ENCODE measurements at places on chromosomes 2 and 18.

DNA sequence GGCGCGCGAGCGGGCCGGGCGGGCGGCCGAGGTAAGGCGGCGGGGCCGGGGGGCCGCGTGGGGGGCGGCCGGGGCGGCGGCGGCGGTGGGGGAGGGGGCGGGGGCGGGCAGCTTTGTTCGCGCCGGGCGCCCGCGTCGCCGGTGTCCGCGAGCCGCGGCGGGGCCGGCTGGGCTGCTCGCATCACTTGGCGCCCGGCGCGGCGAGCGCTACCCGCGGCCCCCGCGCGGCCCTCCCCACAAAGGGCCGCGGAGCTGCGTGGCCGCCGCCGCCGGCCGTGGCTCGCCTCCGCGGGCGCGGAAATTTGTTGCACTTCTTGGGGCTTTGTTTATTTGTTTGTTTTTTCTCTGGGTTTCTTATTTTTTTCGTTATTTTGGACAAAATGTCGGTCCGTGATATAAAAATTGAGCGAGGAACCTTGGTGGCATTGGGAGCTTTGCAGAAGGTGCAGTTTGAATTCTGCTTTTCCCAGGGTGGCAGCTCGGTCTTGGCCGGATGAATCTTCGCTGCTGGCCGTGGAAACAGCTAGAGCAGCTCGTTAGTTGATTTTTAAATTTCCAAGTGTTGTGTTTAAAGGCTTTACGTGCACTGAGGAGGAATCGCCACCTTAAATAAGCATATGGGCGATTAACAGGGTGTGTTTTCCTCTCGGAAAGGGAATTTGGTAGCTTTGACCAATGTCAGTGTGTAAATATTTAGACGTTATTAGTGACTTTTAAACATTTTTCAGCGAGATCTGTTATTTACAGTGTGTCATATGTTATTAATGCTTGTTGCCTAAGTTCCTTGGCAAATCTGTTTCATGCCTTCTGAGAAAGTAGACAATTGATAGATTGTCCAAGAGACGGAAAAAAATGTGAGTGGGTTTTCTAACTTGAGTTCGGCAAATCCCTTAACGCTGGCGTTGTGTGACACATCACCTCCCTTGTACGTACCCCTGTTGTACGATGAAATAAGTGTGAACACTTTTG, 822 bp downstream of the UBE2E3 start:
- peaks cover 33% of the 10 kb centered on the region for H3K27me3 ChIP-seq
- H3K36me3 ChIP-seq: peaks cover 13% of the 10 kb centered on the region
- peaks cover 38% of the 10 kb centered on the region for H3K4me1 ChIP-seq
- H3K4me3 ChIP-seq: peak overlapping the region; percentile 99
- peak overlapping the region; percentile 95 for H3K27ac ChIP-seq

- DNase-seq: no peak
- no peaks in the 10 kb centered on the region for H3K27me3 ChIP-seq
- no peaks in the 10 kb centered on the region for H3K36me3 ChIP-seq
- no peak overlapping the region for H3K4me3 ChIP-seq
- H3K27ac ChIP-seq: no peak overlapping the region
- no peaks in the 10 kb centered on the region for H3K4me1 ChIP-seq
Measured at GRCh38 chr2:1483551-1483950, 70.3 kb downstream of the TPO start.

DNA sequence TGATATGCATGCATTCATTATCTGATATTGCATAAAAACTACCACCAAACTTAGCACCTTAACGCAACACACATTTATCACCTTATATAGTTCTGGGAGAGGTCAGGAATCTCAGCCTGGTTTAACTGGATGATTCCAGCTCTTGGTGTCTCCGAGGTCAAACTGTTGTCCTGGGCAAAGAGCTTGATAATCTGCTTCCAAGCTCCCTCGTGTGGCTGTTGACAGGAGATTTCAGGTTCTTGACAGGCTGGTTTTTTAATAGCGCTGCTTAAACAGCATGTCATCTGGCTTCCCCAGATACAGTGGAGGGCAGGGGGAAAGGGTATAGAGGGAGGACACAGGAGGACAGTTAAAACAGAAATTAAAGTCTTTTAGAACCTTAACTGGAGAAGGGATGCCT, 785.0 kb downstream of the CNTNAP5 start:
- DNase-seq: no peak
- no peaks in the 10 kb centered on the region for H3K36me3 ChIP-seq
- no peak overlapping the region for H3K4me3 ChIP-seq
- H3K27me3 ChIP-seq: no peaks in the 10 kb centered on the region
- no peak overlapping the region for H3K27ac ChIP-seq
- H3K4me1 ChIP-seq: no peaks in the 10 kb centered on the region

GRCh38 chr2:181771356-181771755, 91.0 kb upstream of the NEUROD1 start:
- no peak for DNase-seq
- H3K27ac ChIP-seq: no peak overlapping the region
- no peaks in the 10 kb centered on the region for H3K36me3 ChIP-seq
- H3K27me3 ChIP-seq: peaks cover 9% of the 10 kb centered on the region
- no peak overlapping the region for H3K4me3 ChIP-seq
- H3K4me1 ChIP-seq: peaks cover 9% of the 10 kb centered on the region

GRCh38 chr2:38697116-38697840, 31.4 kb downstream of the GALM start:
- peaks cover 52% of the 10 kb centered on the region for H3K36me3 ChIP-seq
- H3K4me3 ChIP-seq: peak overlapping the region; percentile 40
- peaks cover 63% of the 10 kb centered on the region for H3K4me1 ChIP-seq

DNA sequence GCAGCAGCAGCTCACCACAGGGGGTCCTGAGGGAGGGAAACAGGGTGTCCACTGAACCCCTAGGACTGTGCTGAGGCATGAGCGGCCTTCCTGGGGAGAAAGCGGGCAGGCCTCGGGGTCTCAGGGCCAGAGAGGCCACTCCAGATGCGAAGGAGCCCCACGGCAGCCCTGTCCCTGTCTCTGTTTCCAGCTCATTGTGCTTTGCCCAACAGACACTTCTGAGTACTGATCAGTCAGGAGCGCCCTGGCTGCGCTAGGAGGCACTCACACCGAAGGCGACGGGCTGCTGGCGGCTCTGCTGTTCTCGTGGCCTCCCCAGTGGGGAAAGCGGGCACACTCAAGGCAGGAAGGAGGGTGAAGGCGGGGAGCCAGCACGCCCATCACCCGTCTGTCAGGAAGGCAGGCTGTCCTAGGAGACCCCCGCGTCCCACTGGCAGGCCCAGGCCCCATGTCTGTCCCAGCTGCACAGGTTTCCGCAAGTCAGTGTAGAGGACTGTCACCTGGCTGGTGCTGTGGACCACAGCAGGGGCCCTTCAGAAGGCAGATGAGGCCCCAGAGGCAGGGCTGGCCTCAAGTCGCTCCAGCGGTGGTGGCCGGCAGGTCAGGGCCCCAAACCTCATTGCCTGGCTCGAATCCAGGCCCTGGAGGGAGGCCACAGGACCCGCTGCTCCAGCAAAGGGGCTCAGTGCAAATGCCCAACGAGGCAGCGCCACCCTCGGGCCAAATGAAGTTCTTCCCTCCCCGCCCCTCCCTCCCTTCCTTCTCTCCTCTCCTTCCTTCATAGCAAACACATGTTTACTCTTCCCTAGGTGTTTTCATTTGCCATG, 6.8 kb downstream of the ESPNL start:
- H3K4me3 ChIP-seq: no peak overlapping the region
- peaks cover 5% of the 10 kb centered on the region for H3K4me1 ChIP-seq
- no peaks in the 10 kb centered on the region for H3K36me3 ChIP-seq
- no peak for DNase-seq
- H3K27ac ChIP-seq: no peak overlapping the region
- H3K27me3 ChIP-seq: no peaks in the 10 kb centered on the region

GRCh38 chr2:216170076-216170763, 61.1 kb downstream of the XRCC5 start:
- no peak overlapping the region for H3K27ac ChIP-seq
- no peak overlapping the region for H3K4me3 ChIP-seq
- H3K27me3 ChIP-seq: no peaks in the 10 kb centered on the region
- DNase-seq: no peak
- H3K36me3 ChIP-seq: peaks cover 74% of the 10 kb centered on the region
- H3K4me1 ChIP-seq: peaks cover 27% of the 10 kb centered on the region

DNA sequence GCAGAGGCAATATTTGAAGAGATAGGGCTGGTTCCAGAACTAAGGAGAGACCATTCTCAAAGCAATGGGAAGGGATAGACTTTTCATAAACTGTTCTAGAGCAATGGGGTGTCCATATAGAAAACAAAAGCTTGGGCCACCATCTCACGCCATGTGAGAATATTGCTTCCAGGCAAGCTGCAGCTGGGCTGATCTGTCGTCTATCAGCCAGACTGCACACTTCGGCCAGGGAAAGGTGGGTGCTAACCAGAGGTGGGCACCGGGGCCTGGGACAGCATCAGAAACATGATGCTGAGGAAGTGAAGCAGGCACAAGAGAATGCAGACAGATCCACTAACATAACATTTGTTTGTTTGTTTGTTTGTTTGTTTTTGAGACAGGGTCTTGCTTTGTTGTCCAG, 43.7 kb downstream of the MYO7B start:
- H3K36me3 ChIP-seq: no peaks in the 10 kb centered on the region
- no peak overlapping the region for H3K4me3 ChIP-seq
- H3K27ac ChIP-seq: no peak overlapping the region

GRCh38 chr18:40055262-40055661, 1899.8 kb upstream of the PIK3C3 start:
- H3K36me3 ChIP-seq: no peaks in the 10 kb centered on the region
- H3K27me3 ChIP-seq: no peaks in the 10 kb centered on the region
- no peaks in the 10 kb centered on the region for H3K4me1 ChIP-seq

DNA sequence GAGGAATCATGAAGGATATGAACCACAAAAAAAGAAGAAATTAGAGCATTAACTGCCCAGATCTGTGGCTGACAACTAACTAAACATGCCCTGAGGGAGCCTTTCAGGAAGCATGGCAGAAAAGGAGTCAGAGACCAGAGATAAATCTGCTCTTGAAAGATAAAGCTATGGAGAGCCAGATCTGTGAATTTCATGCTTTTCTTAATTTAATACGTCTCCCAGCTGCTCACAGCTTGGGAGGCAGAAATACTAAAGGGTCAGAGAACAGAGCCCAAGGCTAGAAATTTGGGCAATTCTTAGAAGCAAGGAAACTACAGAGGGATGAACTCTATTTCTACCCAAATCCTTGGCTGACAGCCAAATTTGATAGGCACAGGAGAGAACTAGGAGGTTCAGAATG, 223.0 kb upstream of the DPP10 start:
- H3K4me3 ChIP-seq: no peak overlapping the region
- no peaks in the 10 kb centered on the region for H3K4me1 ChIP-seq
- no peak for DNase-seq
- no peaks in the 10 kb centered on the region for H3K27me3 ChIP-seq

DNA sequence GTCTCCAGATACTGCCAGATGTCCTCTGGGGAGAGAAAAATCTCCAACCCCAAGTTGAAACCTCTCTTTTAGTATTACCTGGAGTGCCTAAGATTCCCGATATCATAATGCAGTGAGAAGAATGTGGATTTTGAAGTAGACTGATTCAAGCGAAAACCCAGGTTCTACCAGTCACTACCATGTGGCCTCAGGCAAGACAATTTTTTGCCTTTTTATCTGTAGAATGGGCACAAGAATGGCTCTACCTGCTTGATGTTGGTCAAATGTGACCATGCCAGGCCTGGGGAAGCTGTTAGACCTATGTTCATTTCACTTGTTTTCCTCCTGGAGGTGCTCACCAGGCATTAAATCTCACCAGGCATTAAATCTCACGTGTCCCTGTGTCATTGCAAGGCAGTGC, 131.3 kb downstream of the DDX1 start:
- H3K4me1 ChIP-seq: no peaks in the 10 kb centered on the region
- no peaks in the 10 kb centered on the region for H3K36me3 ChIP-seq
- H3K27ac ChIP-seq: no peak overlapping the region
- H3K27me3 ChIP-seq: no peaks in the 10 kb centered on the region
- DNase-seq: no peak

DNA sequence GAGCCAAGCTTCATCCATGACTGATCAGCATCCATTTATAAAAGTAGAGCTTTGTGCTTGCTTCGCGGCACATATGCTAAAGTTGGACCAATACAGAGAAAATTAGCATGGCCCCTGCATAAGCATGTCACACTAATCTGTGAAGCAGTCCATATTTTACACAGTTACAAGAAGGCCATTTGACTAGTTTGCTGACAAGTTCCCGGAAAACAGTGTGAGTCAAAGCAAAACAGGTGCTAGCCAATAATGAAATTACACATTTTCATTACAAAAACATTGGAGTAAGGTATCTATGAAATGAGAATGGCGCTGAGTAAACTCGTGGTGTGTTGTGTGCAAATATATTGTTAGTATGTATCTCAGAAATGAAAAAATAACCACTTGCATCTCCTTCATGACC, 4.7 kb downstream of the ANKRD62 start:
- no peaks in the 10 kb centered on the region for H3K36me3 ChIP-seq
- no peak overlapping the region for H3K4me3 ChIP-seq
- H3K27ac ChIP-seq: no peak overlapping the region

DNA sequence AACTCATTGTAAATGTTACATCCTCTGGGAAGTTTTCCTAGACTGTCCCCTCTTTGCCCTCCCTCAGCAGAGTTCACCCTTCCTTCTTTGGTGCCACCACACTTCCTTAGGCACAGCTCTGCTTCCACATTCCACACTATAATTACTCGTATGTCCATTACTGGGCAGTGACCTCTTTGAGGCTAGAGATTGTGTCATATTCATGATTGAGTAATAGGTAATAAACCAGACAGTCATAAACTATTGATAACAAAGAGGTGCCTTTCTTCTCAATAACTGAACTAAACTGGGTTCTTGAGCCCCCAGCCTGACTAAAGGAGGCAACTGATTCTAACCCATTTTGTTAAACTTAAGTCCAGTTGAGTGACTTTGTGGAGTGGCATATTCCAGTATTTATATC, 28.3 kb downstream of the MYO3B start:
- H3K36me3 ChIP-seq: no peaks in the 10 kb centered on the region
- H3K27ac ChIP-seq: no peak overlapping the region
- no peak for DNase-seq
- H3K27me3 ChIP-seq: peaks cover 21% of the 10 kb centered on the region
- H3K4me3 ChIP-seq: no peak overlapping the region

DNA sequence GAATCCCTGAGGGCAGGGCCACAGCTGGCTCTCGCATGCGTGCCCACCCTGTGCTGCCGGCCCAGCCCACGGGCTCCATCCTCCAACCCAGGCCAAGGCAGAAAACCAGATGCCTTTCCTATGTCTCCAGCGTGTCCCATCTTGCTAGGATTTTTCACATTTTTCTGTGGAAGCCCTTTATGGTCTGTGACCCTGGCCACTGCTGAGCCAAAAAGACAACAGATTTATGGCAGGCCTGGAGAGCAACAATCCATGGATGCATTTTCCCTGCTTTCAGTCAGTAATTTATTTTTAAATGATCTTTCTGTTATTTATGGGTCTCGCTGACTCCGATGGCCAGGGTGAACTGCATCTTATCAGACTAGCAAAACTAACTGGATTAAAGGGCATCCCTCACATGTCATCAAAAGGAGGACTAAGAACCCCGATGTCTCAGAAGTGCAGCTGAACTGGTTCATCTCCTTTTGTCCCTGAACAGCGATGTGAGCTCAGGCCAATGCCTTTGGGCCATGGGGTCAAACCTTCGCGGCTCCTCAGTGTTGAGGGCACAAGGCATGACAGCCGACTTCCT, 346.0 kb downstream of the CYRIA start:
- H3K4me3 ChIP-seq: no peak overlapping the region
- no peaks in the 10 kb centered on the region for H3K4me1 ChIP-seq
- no peaks in the 10 kb centered on the region for H3K27me3 ChIP-seq
- DNase-seq: no peak

GRCh38 chr2:39228413-39229209, 15.2 kb downstream of the CDKL4 start:
- peaks cover 41% of the 10 kb centered on the region for H3K4me1 ChIP-seq
- DNase-seq: no peak
- H3K27ac ChIP-seq: peak overlapping the region; percentile 86
- H3K36me3 ChIP-seq: peaks cover 7% of the 10 kb centered on the region
- no peaks in the 10 kb centered on the region for H3K27me3 ChIP-seq

- no peaks in the 10 kb centered on the region for H3K36me3 ChIP-seq
- H3K27ac ChIP-seq: no peak overlapping the region
- no peaks in the 10 kb centered on the region for H3K27me3 ChIP-seq
- no peak for DNase-seq
Measured at GRCh38 chr2:78873526-78873925, 152.0 kb upstream of the REG3G start.
